ENCODE measurements at places on chromosomes 2 and 18.

DNA sequence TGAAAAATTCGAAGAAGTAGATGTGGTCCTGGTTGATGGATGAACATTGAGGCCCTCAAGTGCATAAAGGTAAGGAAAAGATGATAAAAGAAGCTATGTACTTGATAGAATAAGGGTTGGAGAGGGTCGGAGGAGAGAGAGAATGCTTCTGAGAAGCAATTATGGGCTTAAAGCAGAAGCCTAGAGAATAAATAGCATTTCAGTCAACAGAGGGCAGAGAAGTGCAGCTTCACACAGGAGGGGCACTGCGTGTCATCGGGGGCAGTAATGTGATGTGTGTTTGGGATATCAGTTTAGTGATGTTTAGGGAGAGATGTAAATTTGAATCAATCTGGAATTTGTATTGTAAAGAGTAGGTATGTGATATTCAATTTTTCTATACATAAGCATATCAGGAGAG is 334.5 kb downstream of the PIK3C3 start:
- H3K36me3 ChIP-seq = no peaks in the 10 kb centered on the region
- H3K27ac ChIP-seq = no peak overlapping the region
- H3K4me1 ChIP-seq = no peaks in the 10 kb centered on the region
- H3K27me3 ChIP-seq = no peaks in the 10 kb centered on the region
- no peak for DNase-seq

DNA sequence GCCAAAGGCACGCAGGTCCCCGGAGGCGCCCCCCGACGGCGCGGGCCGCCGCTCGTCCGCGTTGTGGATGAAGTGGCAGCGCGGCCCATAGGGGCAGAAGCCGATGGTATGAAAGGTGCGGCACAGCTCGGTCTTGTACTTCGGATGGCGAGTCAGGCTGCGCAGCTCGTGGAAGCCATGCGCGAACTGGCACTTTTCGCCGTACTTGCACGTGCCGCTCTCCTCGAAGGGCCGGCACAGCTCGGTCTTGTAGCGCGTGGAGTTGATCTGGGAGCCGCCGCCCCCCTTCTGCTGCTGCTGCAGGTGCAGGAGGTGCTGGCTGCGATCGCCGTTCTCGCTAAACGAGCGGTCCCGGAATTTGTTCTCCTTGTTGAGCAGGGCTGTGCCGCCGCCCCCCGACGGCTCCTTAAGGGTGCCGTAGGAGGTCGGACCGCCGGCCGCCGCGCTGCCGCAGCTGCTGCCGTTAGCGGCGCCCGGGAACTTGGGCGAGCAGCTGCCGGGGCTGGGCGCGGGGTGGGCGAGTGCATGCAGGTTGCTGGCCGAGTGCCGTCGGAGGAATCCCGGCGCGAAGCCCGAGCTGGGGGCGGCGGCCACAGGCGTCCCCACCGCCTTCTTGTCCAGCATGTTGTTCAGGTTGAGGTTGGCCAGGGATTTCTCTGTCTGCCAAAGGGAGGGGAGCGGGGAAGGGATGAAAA is 1.2 kb downstream of the ZFP36L2 start:
- DNase-seq = peak; percentile 61
- H3K27me3 ChIP-seq = no peaks in the 10 kb centered on the region
- peak overlapping the region; percentile 87 for H3K27ac ChIP-seq
- peaks cover 17% of the 10 kb centered on the region for H3K36me3 ChIP-seq
- peak overlapping the region; percentile 93 for H3K4me3 ChIP-seq

DNA sequence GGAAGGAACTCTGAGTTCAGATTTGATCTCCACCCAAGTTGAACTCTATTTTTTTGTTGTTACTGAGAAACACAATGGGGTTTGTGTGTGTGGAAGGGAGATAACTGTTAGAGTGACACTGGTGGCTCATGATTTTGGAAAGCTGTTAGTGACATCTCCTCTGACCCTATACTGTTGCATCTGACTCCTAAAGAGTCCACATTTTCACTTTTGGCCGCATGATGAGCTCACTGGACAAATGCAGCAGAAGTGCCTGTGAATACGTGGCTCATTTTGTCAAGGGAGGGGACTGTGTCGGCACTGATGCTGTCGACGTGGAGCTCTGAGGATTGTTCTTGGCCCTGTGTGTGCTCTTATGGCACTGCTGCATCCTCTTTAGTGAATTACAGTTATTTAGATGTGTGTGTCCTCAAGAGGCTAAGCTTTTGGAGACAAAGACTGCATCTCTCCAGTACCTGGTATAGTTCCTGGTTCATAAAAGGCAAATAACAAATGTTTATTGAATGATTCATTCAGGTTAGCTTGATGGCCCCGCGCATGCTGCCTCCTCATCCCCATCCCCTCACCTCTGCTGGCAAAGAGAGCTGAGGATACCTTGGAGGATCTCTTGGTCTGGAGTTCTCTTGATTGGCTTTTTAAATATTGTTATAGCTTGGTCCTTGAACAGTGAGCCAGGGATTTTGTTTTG is 135.4 kb downstream of the PHLPP1 start:
- H3K4me1 ChIP-seq = no peaks in the 10 kb centered on the region
- no peak overlapping the region for H3K4me3 ChIP-seq
- no peak for DNase-seq
- no peaks in the 10 kb centered on the region for H3K36me3 ChIP-seq

GRCh38 chr2:132730611-132731010 is 60.6 kb upstream of the LYPD1 start:
- no peak for DNase-seq
- no peak overlapping the region for H3K27ac ChIP-seq
- H3K27me3 ChIP-seq = peaks cover 2% of the 10 kb centered on the region

GRCh38 chr2:147550995-147551731 is 293.7 kb upstream of the ACVR2A start:
- no peak for DNase-seq
- H3K4me1 ChIP-seq = no peaks in the 10 kb centered on the region
- H3K27me3 ChIP-seq = no peaks in the 10 kb centered on the region

GRCh38 chr2:160377204-160377995 is 116.2 kb downstream of the RBMS1 start:
- H3K4me3 ChIP-seq = no peak overlapping the region
- H3K36me3 ChIP-seq = no peaks in the 10 kb centered on the region
- H3K4me1 ChIP-seq = peaks cover 25% of the 10 kb centered on the region
- no peak for DNase-seq
- H3K27me3 ChIP-seq = no peaks in the 10 kb centered on the region

DNA sequence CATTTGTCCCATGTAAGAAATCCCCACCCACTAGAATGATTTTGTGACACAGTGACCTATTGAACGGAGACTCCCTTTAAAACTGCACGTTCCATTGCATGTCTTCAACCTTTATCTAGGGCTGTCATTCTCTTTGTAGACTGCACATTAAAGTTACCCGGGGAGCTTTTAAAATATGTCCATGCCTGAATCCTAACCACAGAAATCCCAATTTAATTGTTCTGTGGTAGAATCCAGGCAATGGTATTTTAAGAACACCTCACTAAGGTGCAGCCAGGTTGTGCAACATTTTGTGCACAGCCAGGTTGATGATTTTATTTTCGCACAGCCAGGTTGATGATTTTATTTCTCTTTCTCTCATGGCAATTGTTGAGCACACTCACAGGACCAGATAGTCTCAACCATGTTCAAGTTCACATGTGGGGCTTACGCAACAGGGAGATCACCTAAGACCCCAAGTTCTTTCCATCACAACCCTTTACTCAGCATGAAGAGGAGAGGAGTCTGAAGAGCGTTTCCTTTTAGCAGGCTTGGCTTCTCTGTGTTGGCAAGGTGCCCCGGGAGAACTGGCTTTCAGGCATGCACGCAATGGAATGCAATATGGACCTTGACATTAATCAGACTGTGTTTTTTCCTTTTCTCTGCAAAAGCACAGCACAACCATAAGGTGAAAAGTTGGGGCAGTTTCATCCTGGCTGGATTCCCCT is 467.3 kb upstream of the ETAA1 start:
- no peak overlapping the region for H3K4me3 ChIP-seq
- H3K4me1 ChIP-seq = no peaks in the 10 kb centered on the region
- no peak overlapping the region for H3K27ac ChIP-seq
- no peak for DNase-seq
- H3K36me3 ChIP-seq = no peaks in the 10 kb centered on the region

DNA sequence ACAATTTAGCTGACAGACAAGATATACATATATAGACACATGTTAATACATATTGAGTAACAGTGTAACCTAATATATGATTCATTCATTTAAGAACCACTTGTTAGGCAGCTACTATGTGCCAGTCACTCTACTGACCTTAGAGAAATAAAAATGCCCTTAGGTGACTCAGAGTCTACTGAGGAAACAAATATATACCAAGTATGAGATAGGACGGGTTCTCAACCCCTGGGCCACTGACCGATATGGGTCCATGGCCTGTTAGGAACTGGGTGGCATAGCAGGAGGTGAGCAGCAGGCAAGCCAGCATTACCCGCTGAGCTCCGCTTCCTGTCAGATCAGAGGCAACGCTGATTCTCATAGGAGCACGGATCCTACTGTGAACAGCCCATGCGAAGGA is 14.8 kb downstream of the STRN start:
- no peak overlapping the region for H3K4me3 ChIP-seq
- no peak overlapping the region for H3K27ac ChIP-seq
- H3K4me1 ChIP-seq = no peaks in the 10 kb centered on the region
- no peaks in the 10 kb centered on the region for H3K27me3 ChIP-seq
- no peaks in the 10 kb centered on the region for H3K36me3 ChIP-seq

DNA sequence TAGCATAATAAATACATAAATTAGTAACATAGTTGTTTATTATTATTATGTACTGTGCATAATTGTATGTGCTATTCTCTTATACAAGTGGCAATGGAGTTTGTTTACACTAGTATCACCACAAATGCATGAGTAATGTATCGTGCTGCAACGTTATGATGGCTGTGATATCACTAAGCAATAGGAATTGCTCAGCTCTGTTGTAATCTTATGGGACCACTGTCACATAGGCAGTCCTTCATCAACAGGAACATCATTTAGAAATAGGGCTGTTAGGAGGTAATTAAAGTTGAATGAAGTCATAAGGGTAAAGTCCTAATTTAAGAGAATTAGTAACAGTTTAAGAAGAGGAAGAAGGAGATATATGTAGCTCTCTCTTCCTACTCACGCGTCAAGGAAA is 33.8 kb downstream of the TEX51 start:
- H3K27me3 ChIP-seq = no peaks in the 10 kb centered on the region
- no peaks in the 10 kb centered on the region for H3K36me3 ChIP-seq
- no peaks in the 10 kb centered on the region for H3K4me1 ChIP-seq
- no peak overlapping the region for H3K27ac ChIP-seq
- DNase-seq = no peak

DNA sequence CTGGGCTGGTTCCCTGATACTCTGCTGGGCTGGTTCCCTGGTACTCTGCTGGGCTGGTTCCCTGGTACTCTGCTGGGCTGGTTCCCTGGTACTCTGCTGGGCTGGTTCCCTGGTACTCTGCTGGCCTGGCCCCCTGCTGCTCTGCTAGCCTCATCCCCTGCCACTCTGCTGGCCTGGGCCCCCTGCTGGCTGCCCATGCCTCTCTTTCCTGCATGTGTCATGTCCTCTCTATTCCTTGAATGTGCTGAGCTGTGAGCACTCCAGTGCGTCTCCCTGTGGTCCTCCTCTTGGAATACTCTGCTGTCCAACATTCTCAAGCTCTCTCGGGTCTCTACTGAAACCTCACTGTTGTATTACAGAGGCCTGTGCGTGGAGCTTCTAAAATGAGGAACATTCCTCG is 216.3 kb downstream of the RNF144A start:
- H3K36me3 ChIP-seq = no peaks in the 10 kb centered on the region
- H3K27me3 ChIP-seq = 0 out of 2 replicates have a peak, but pooled peaks cover 4% of the 10 kb centered on the region
- H3K27ac ChIP-seq = no peak overlapping the region
- no peak for DNase-seq
- no peak overlapping the region for H3K4me3 ChIP-seq

DNA sequence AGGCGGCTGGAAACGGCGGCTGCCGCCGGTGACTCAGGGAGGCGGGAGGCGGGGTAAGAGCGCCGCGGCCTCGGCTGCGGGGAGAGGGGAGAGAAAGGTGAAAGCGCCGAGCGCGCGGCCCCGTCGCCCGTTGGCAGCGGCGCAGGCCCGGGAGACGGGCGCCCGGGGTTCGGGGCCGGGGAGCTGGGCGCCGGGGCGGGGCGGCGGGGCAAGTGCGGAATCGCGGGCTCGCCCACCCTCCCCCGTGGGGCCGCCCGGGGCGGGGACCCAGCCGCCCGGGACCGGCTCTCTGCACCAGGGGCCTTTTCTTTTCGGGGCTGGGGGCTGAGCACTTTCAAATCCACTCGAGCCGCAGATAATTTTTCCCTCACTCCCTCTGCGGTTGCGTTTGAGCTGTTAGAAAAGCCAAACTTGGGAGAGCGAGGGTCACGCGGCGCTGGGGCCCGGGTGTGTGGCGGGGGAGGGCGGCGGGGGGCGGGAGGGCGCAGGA is 266 bp downstream of the KDM3A start:
- peak overlapping the region; percentile 72 for H3K4me3 ChIP-seq
- H3K36me3 ChIP-seq = no peaks in the 10 kb centered on the region
- DNase-seq = no peak
- peaks cover 4% of the 10 kb centered on the region for H3K4me1 ChIP-seq
- H3K27me3 ChIP-seq = no peaks in the 10 kb centered on the region
- H3K27ac ChIP-seq = peak overlapping the region; percentile 96

- H3K4me3 ChIP-seq = no peak overlapping the region
- H3K36me3 ChIP-seq = no peaks in the 10 kb centered on the region
Observed at GRCh38 chr2:190822043-190822442, 58.6 kb upstream of the GLS start.

Data from SJCRH30 (cell line).